ENCODE measurements at places on chromosomes 6 and 20.

DNA sequence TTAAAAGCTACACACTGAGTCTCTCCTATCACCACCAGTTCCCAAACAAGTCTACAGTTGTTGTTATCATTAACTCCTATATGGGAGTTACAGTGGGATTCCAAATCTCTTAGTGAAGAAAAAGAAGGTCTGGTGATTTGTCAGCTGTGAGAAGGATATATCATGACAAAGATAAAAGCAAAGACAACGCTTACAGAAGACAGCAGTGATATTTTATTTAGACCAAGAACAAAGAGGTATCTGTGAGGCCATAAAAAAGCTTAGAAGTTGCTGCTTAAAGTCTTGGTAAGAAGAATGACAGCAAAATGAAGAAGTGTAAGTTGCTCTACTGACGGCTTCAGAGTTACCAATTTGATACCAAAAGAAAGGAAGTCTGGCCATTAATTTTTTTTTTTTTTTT lies 47.2 kb downstream of the CHD6 start:
- DNase-seq, result no peak

GRCh38 chr6:7004581-7005297 lies 103.0 kb upstream of the RREB1 start:
- no peak for DNase-seq

GRCh38 chr20:7897781-7898364 lies 42.4 kb downstream of the HAO1 start:
- no peak for DNase-seq

DNA sequence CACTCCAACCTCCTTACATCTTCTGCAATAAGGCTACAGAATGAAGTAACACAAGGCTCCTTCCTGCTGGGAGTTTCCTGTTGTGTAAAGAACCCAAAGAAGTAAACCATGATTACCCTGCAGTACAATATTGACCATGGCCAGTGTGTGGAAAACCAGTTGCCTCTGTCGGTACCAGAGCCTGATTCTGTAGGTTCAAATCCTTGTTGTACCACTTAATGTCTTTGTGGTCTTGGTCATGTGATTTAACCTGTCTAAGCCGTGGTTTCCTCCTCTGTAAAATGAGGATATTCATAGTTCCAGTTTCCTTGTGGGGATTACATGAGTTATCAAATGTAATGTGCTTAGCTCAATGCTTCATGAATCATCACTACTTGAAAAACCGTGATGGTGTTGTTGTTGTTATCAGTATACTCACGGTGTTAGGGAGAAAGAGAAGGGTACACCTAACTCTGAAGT lies 60.3 kb upstream of the PRELID3B start:
- no peak for DNase-seq

DNA sequence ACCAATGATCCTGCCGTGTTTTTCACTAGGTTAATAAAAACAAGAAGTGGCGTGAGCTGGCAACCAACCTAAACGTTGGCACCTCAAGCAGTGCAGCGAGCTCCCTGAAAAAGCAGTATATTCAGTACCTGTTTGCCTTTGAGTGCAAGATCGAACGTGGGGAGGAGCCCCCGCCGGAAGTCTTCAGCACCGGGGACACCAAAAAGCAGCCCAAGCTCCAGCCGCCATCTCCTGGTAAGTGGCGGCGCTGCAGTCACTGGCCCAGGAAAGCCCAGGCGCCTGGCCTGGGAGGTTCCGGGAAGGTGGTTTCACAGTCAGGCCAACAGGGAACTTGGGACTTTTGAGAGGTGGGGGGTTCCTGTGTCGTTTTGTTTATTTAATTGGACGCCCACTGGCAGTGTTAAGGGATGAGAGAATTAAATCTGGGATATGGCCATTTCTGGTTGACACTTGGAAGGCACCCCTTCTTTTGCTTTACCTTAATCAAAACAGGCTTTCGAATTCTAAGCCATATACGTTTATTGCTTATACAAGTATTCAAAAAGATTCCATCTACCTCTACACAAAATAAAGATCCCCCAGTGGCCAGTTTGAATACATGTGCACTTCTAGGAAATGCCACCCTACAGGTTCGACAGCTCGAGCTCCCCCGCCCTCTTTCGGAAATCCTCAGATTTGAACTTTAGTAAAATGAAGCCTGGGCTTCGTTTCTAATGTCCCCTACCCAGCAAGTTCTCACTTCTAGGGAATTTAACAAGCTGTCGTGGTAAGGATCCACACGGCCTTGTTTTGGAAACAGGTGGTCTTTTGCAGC lies 138.9 kb downstream of the TMEM242 start:
- DNase-seq, result peak; percentile 83

All from Right ventricle myocardium superior (tissue), 1 donor.